Prostate gland (tissue), 2 donors: ENCODE measurements at places on chromosomes 4 and X. TPM values are rescaled to one million over a fixed set of nuclear protein-coding genes. Genes with fewer than 3 reads are reported as not detected.

TRIM75 gene
- total RNA-seq: 0.40 TPM

CXCL10 gene
- total RNA-seq: 0.51 TPM

TLR2 gene
- total RNA-seq: 8.9 TPM

ART3 gene
- 3.8 TPM for total RNA-seq

DNA sequence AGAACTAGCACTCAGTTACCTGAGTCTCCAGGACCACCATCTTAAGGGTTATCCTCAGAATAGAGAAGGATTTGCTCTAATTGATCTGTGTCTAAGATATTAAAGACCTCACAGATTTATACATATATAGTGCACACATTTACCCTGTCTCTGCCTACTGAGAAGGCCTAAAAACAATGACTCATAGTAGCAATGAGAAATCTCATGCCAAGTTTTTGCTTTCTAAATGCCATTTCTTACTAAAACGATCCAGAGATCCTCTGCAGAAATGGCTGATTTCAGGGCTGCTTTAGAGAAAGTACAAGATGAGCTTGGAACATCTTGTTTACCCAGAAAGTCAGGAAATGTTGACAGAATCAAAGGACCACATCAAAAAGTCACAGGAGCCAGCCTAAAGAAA lies 79.1 kb upstream of the INPP4B start:
- H3K27me3 ChIP-seq: no peaks in the 10 kb centered on the region
- H3K4me3 ChIP-seq: no peak overlapping the region
- H3K4me1 ChIP-seq: no peaks in the 10 kb centered on the region
- H3K27ac ChIP-seq: no peak overlapping the region
- no peaks in the 10 kb centered on the region for H3K36me3 ChIP-seq

SPANXN3 gene
- not detected for total RNA-seq
